Ecto neural progenitor cell (in vitro differentiated cells): ENCODE measurements at places on chromosomes 13 and 19.

- peak; percentile 90 for DNase-seq
Measured at GRCh38 chr19:13817615-13818371, 22.6 kb downstream of the ZSWIM4 start.

- no peak for DNase-seq
Measured at GRCh38 chr13:113776231-113777125, 17.5 kb downstream of the TMEM255B start.

GRCh38 chr13:77891041-77891440, 27.6 kb downstream of the EDNRB start:
- no peak for DNase-seq

DNA sequence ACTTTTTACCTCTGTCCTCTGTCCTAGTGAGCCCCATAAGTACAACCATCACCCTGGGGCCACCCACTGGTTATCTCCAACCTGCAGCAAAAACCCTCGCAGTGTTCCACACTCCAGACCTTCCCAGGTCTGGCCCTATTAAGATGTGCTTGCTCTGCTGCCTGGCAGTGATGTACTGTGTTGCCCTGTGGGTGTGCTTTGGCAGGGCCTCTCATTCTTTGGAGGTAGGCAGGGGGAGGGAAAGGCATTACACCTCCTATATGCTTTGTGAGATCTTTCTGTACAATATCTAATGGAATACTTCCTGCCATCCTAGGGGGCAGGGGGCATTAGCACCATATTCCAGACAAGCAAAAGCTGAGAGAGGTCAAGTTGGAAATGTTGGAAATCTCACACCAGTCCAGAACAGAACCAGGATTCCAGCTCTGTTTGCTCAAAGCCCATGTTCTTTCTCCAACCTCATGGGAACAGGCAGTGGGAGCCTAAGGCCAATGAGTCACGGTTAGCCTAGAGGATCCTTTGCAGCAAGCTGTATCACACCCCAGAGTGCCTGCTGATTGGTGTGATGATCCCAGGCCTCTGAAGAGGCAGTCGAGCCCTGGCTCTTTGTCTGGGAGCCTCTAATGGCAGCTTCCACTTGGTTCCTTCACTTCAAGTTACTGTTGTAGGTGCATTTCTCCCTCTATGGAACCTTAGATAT, 59.7 kb upstream of the UBL3 start:
- no peak for DNase-seq

DNA sequence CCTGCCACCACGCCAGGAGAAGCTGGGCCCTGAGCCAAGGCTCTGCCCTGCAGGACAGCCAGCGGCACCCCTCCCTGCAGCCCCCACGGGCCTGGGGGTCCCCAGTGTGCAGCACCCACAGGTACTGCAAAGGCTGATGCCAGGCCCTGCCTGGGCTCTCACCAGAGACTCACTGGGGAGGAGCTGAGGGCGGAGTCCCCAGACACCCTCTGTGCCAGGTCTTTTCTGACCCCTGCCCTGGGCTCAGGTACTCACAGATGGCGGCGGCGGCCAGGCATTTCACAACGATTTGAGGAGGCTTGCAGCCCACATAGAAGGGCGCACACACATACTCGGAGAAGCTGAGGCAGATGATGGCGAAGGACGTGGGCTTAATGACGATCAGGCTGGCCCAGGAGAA, 5.7 kb downstream of the SLC7A9 start:
- DNase-seq, result no peak

GRCh38 chr19:55559684-55560083, 14.3 kb upstream of the SBK3 start:
- no peak for DNase-seq

GRCh38 chr13:41452462-41452861, 4.9 kb upstream of the RGCC start:
- no peak for DNase-seq

DNA sequence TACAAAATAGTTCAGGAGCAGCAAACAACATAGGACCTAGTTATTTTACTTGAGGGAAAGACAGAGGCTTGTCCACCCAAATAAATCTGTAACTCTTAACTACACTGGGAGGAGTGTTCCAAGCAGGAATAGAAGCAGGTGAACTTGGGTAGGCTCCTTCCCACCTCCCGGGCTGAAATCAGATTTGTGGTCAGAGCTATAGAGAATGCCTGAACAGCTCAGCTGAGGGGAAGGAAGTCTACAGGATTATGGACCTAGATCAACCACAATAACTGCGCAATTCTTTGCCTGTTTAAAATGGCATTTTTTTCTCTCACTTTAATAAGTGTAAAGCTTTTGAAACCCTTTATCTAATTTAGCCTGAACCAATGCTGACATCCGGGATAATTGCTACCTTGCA, 73.5 kb upstream of the IRS2 start:
- DNase-seq, result no peak

- no peak for DNase-seq
Measured at GRCh38 chr19:55620410-55621204, 3.8 kb downstream of the ZNF784 start.

- DNase-seq, result no peak
Measured at GRCh38 chr13:20373861-20374260, 141.7 kb upstream of the GJB6 start.

GRCh38 chr13:113273851-113274590, 23.0 kb upstream of the LAMP1 start:
- DNase-seq, result no peak

GRCh38 chr13:109706015-109706715, 80.2 kb downstream of the IRS2 start:
- no peak for DNase-seq

DNA sequence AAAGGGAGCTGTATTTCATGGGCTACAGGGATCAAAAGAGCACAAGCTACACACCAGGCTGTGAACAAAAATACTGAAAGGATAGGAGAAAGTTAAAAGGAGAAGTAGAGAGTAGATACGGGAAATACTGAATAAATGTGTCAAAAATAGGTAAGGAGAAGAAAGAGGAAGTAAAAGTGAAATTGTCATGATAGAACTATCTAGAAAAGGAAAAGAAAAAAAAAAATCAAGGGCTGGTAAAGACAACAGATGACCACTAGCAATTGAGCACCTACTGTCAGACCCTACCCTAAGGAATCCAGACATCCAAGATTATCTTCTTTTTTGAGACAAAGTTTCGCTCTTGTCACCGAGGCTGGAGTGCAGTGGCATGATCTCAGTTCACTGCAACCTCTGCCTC, 4.8 kb downstream of the RUBCNL start:
- DNase-seq, result no peak

GRCh38 chr19:49064768-49065611, at the start of gene NTF4:
Gene NTF4 (minus strand): TSS chr19:49064818. CDS start chr19:49061997, 2,821 bp downstream.
- DNase-seq, result peak; percentile 86

GRCh38 chr19:2036424-2036823, 14.6 kb downstream of the MKNK2 start:
- no peak for DNase-seq

GRCh38 chr13:98083507-98083906, 59.4 kb upstream of the FARP1 start:
- DNase-seq, result no peak

- no peak for DNase-seq
Measured at GRCh38 chr13:52599037-52599847, 43.0 kb upstream of the HNRNPA1L2 start.

DNA sequence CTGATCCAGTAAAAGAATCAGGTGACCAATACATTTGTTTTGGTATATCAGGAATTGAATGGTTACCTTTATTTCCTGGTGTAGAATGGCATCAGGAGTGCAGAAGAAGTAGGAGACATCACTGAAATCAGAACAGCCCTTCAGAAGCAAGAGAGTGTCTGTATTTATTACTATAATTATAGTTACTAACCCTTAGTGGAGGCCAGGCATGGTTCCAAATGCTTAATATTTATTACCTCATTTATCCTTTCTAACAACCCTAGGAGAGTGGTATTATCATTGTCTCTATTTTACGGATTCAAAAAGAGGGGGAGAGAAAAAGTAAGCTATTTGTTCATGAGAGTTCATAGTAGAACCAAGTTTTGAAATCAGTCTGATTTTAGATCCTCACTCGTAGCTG, 1292.9 kb downstream of the PCDH9 start:
- DNase-seq, result no peak

GRCh38 chr13:33146843-33147611, 130.8 kb downstream of the KL start:
- no peak for DNase-seq

DNA sequence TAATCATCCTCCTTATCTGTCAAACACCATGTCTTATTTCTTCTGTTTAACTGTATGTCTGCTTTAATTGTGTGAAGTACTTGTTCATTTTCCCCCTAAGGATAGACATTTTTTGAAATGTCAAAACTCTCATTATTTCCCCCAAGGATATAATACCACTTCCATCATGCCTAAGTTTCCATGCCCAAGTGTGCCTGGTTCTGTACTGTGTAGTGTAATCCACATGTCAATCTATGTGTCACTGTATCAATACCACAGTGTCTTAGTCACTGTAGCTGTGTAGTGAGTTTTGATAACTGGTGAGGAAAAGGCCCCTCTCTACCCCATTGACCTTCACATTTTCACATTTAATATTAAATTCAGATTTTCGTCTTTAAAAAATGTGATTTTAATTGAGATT, 1265.5 kb downstream of the PCDH9 start:
- DNase-seq, result no peak

DNA sequence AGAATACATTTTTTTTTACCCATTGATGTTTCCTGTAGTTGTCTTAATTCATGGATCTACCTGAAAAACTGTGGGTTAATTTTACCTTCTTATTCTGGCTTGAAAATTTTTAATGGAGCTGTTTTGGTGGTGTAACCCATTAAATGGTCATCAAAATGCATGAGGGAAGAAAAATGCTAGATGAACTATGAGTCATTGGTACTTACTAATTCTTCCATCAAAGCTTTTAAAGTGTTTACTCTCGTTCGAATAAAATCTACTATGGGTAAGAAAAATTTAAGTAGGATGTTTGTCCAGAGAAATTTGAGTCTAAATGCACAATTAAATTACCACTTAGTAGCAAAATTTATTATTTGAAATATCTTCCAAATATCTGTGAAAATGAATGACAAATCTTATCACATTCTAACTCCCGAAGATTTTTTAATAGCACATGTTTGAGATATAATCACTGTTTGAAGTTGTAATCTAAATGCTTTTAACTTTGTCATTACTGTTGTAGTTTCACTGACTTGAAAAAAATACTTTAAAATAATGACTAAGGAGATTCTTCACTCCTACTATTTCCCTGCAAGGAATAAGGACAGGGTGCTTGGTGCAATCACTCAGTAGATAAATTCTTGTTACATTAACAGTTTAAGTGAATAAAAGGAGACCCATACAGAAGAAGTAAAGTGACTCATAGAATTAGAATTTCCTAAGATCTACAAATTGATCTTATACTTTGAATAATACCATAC, 437.7 kb downstream of the IRS2 start:
- no peak for DNase-seq

- no peak for DNase-seq
Measured at GRCh38 chr19:40632311-40633036, 31.3 kb downstream of the LTBP4 start.

DNA sequence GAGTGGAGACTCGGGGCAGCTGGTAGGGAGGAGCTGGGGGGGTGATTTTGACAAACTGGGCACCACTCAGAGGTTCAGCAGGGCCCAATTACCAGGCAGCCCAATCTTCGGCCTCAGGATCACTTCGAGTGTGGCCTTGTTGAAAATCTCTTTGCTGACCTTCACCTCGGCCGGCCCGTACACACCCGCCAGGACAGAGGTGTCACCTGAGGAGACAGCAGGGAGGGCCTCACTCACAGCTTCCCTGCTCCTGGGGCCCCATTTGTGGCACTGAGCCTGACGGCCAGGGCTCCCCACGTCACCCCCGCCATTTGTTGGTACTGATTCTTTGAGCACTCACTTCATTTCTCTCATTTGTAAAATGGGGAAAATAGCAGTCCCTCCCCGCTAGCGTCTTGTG, 4.4 kb downstream of the EXOSC5 start:
- DNase-seq, result no peak

DNA sequence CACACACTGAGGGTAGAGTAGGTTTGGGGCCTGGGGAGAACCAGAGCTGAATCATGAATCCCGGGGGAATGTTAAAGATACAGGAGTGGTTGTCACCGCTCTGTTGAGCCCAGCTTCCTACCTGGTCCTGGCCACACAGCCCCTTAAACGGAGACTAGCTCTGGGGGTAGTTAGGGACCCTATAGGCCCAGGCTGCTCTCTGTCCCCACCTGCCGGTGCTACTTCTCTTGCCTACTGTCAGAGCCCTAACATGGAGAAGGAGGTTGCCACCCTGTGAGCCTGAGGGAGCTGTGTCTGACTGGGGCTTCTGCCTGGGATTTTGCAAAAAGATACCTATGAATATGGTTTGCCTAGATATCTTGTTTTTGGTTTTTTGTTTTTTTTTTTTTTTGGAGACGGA, 36.6 kb upstream of the ZNF429 start:
- no peak for DNase-seq

DNA sequence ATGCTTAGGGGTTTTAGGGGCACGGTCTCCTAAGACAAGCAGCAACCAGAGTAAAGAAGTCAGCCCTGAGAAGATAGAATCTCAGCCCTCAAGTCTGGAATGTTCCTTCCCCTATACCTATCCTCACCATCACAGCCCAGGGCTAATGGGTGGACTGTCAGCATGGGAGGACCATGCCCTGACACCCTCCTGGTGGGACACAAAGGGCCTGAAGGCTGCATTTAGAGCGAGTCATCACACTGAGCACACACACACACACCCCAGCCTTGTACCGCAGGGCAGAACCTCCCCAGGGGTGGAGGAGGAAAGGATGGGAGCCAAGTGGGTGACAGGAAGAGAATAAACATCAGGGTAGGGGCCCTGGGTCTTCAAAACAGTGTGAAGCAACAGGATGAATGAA, 174.8 kb upstream of the SERP2 start:
- no peak for DNase-seq

- no peak for DNase-seq
Measured at GRCh38 chr19:29098863-29099481, 114.0 kb downstream of the UQCRFS1 start.

DNA sequence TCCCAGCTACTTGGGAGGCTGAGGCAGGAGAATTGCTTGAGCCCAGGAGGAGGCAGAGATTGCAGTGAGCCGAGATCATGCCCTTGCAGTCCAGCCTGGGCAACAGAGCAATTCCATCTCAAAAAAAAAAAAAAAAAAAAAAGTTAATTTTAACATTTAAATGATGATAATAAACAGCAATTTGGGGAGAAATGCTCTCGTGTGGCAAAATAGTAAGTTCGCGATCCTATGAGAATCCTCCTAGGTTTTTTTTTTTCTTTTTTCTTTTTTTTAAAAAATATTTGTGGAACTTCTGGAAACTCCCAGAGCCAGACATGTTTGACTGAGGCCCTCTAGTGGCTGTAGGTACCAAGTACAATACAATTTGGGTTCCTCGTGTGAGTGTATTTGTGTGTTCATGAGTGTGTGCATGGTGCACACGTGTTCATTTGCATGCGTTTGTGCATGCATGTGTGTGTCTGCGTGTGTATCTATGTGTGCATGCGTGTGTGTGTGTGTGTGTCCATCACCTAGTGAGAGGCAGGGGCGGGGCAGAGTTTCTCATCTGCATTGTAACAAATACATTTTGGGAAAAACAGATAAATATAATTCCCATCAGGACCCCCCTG, 31.2 kb downstream of the TMPRSS9 start:
- DNase-seq, result no peak
